ENCODE measurements at places on chromosomes 2 and 18. TPM values are rescaled to one million over a fixed set of nuclear protein-coding genes. Genes with fewer than 3 reads are reported as not detected.

DNA sequence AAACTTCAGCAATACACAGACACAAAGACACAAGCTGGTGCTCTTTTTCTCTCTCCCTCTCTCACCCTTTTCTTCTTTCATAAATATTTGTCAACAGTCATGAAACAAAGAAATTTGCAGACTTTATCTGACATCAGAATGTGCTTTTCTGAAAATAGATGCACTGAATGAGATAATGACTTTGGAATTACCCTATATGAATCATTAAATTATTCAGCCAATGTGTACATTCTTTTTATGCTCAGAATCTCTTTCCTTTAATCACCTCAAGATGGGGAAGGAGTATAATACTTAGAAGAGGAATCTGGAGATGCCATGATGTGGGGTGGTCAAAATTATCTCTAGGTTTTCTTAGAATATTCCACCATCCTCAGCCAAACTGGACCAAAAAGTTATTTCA, 289.9 kb downstream of the LRRTM1 start:
- no peaks in the 10 kb centered on the region for H3K4me1 ChIP-seq
- no peak overlapping the region for H3K4me3 ChIP-seq
- H3K36me3 ChIP-seq = no peaks in the 10 kb centered on the region
- no peaks in the 10 kb centered on the region for H3K27me3 ChIP-seq
- DNase-seq = no peak
- no peak overlapping the region for H3K27ac ChIP-seq

GRCh38 chr18:23422751-23423418, 30.2 kb upstream of the RIOK3 start:
- peaks cover 31% of the 10 kb centered on the region for H3K4me1 ChIP-seq
- H3K27ac ChIP-seq = peak overlapping the region; percentile 90
- no peaks in the 10 kb centered on the region for H3K36me3 ChIP-seq
- H3K4me3 ChIP-seq = peak overlapping the region; percentile 94

- DNase-seq = no peak
- no peak overlapping the region for H3K4me3 ChIP-seq
- no peaks in the 10 kb centered on the region for H3K36me3 ChIP-seq
- H3K4me1 ChIP-seq = no peaks in the 10 kb centered on the region
- H3K27ac ChIP-seq = no peak overlapping the region
These were observed 18.9 kb downstream of the STON1 start for GRCh38 chr2:48548840-48549239.

DNA sequence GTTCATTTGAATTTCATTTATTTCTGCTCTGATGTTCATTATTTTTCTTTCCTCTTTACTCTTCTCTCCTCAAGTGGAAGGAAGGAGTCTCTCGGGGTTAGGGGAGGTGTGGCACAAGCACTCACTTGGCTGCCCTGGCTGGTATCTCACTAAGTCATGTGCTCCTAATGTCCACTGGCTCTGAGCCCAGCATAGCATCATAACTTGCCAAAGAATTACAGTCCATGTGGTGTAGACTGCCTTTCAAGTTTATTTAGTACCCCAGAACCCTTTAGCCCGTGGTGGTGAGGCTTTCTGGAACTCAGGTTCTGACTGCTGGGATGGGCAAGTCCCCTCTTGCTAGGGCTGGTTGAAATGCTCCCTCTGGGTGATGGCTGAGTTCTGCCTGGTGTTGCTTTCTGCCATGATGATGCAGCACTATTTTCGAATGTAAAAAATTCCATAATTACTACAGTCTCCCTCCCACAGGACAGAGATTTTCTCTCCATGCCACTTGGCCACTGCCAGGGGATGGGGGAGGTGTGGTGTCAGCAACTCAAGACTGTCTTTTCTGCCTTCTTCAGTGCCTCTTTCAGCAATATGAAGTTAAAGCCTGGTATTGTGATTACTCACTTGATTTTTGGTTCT, 22.2 kb downstream of the SPAG16 start:
- H3K36me3 ChIP-seq = peaks cover 38% of the 10 kb centered on the region
- no peak overlapping the region for H3K4me3 ChIP-seq
- no peaks in the 10 kb centered on the region for H3K4me1 ChIP-seq
- no peak for DNase-seq
- H3K27ac ChIP-seq = no peak overlapping the region

The STK36 gene
- total RNA-seq = 13.5 TPM

- H3K27me3 ChIP-seq = peaks cover 17% of the 10 kb centered on the region
- DNase-seq = no peak
- peak overlapping the region; percentile 78 for H3K4me3 ChIP-seq
- H3K36me3 ChIP-seq = no peaks in the 10 kb centered on the region
These were observed 1.6 kb downstream of the CTIF start for GRCh38 chr18:48540251-48541025.

Measured in natural killer cell treated with Interleukin-12 subunit alpha and Interleukin-12 subunit beta and Interleukin-15 and Interleukin-18, amount 100 ng/mL, for 72 hours (primary cell).